ENCODE measurements at places on chromosomes 2 and 18.
A peak's percentile ranks its signal among the peaks of the same experiment; 100 is the strongest.

DNA sequence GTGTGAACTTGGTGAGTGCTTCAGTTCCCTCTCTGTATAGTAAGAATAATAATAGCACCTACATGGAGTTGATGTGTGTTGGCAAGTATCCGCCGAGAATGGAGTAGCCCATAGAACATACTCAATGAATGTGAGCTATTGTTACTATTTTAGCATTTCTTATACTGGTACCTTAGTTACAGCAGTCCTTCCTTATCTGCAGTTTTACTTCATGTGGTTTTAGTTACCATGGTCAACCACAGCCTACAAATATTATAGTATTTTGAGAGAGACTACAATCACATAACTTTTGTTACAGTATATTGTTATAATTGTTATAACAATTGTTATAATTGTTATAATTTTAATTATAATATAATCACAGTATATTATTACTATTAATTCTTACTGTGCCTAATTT lies 152.5 kb upstream of the RASGRP3 start:
- DNase-seq: no peak

GRCh38 chr2:188647430-188648070 lies 326.6 kb upstream of the COL3A1 start:
- no peak for DNase-seq

DNA sequence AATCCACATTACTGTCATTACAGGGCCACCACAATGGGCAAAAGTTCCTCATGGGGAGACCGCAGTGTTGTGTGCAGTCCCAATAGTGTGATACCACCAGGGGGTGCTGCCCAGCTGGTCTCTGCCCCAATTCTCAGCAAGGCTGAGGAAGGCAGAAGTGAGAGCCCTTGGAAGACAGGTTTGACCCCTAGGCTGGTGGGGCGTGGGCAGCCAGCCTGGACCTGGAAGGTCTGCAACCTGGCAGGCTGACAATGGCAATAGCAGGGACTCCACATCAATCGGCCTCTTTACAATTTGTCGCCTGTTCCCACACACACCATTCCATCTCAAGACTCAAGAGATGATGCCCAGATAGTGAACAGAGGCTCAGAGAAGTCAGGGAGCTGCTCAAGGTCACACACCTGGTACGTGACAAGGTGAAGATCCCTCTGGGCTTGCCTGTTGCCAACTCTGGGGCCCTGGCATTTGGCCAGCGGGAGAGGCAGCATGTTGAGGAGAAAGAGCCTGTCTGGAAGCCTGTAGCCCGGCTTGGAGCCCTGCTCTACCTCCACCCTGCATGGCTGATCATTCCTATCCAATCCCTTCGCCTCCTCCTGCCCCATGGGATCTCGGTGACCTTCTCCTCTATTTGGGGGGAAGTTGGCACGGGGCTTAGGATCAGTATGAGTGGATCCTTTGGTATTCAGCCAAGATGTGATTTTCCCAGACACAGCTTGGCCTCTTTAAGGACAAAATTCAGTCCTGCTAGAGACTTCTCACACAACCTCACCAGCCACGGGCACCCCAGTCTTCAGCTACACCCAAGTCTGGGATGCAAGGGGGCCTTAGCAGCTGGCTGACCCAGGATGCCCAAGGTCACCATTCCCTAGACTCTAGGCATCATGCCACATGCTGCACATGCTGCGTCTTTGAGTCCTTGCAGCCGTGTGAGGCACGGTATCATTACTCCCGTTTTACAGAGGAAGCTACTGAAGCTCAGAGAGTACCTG lies 2.9 kb upstream of the ATOH8 start:
- peak; percentile 56 for DNase-seq

GRCh38 chr2:121788685-121789084 lies 33.2 kb downstream of the TSN start:
- no peak for DNase-seq

DNA sequence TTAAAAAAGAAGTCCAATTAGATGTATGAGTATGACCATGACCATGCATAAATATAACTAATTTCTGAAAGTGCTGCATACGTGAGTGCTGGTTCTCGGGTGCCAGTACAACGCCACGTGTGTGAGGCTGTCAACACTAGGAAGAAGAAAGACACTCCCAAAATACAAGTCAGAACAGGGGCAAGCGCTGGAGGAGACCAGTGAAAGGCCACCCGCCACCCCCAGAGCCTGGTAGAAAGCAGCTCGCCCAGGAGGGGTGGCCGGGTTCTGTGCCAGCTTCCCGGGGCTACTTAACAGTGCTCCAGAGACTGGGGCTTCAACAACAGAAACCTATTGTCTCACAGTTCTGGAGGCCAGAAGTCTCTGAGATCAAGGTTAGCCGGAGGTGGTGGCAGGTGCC lies 147.6 kb downstream of the RTP5 start:
- DNase-seq: no peak

- no peak for DNase-seq
Observed at GRCh38 chr18:10916865-10917264, 232.5 kb downstream of the PIEZO2 start.

DNA sequence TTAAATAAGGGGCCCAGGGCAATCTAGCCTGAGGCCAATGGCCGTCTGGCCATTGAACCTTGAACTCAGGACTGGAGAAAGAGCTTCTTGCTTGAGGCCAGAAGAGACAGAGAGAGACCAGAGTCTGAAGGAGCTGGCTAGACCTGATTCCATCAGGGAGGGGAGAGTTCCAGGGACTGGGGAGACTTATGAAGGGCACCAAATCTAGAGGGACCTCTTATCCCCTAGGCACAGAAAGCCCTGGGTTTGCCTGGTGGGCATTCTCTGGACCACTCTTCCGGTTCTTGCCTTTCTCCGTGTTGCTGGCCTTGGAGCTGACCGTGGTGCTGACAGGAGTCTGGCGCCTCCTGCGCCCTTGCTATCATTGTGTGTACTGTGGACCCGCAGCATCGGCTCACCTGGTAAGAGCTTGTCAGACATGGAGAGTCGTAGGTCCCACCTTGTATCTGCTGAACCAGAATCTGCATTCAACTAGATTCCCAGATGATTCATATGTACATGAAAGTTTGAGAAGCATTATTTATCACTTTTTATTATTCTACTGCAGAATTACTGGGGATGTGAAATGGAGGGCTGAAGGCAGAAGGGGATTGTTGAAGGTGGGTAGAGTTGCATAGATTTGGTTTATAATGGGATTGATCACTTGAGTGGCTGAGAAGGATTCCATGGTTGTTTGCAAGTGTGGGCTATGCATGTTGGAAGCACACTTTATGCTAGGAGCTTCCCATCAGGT lies 4.3 kb upstream of the TRPM8 start:
- no peak for DNase-seq

DNA sequence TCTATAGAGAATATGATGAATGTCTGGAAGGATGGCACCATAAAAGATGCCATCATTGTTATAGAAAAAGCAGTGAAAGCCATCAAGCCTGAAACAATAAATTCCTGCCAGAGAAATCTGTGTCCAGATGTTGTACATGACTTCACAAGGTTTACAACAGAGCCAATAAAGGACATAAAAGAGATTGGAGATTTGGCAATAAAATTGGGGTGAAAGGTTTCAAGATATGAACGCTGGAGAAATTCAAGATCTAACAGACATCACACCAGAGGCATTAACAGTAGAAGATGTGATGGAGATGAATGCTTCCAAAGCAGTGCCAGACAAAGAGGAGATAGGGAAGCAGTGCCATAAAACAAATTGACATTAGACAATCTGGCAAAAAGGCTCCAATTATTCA lies 518.8 kb upstream of the ACVR2A start:
- no peak for DNase-seq

- no peak for DNase-seq
Observed at GRCh38 chr2:182509216-182509615, 82.4 kb upstream of the PDE1A start.

DNA sequence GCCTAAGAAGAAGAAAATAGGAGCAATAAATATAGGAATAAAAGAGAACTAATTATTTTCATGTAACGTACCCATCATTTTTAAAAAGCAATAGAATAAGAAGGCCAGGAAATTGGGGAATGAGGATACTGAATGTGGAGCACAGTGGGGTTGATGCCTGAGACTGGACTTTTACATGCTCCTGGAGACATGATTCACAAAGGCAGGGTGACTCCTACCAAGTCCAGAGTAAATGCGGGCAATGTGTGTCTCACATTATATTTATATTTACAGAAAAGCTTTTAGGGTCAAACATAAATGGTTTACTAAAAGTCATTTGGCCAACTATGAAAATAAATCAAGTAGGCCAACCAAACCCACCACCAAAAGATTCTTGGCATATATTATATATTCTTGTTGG lies 87.9 kb upstream of the COL5A2 start:
- no peak for DNase-seq

DNA sequence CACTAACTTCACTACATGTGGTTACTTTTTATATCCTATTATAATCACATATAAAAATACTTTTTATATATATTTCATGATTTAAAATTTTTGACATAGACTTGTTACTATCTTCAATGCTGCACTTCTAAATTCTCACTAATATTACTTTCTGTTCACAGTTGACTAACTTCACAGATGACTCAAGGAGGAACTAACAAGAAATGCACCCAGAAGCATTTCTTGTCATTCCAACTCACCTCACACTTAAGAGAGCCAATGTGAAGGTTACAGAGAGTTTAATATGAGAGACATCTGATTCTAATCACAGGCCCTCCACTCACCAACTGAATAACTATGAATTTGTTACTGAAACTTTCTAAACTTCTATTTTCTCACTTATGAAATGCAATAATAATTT lies 399.8 kb upstream of the SLC8A1 start:
- no peak for DNase-seq

DNA sequence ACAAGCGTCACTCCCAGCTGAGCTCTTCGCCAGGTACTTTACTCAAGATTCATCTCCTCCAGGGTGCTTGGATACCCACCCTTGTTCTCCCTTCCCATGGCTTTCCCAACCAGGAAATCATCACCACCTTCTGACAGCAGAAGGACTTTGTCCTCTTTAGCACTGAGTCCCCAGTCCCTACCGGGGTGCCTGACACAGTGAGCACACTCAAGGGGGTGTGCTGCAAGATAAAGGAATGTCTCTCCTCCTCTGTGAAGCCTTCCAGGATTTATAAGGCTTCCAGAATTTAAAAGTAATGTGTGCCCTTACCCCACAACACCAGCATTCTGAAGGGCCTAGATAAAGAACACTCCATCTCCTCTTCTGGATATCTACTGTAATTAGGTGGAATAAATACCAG lies 39.6 kb downstream of the ACVR1 start:
- DNase-seq: no peak

DNA sequence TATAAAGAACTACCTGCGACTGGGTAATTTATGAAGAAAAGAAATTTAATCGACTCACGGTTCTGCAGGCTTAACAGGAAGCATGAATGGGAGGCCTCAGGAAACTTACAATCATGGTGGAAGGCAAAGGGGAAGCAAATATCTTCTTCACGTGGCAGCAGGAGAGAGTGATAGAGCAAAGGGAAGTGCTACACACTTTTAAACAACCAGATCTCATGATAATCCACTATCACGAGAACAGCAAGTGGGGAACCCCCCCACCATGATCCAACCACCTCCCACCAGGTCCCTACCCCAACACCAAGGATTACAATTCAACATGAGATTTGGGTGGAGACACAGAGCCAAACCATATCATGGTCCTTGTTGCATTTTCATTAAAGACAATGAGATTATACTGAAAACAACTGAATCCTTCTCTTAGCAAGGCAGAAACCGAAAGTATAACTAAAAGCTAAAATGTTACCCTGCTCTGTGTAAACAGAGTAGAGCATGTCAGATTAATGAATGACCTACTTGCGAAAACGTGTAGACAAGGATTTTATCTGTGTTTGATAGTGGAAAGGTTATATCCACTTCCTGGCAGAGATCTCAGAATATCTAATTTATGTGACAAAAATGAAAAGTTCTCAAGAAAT lies 60.1 kb upstream of the RBBP8 start:
- no peak for DNase-seq

- no peak for DNase-seq
Observed at GRCh38 chr2:36416370-36417165, 61.0 kb downstream of the CRIM1 start.

DNA sequence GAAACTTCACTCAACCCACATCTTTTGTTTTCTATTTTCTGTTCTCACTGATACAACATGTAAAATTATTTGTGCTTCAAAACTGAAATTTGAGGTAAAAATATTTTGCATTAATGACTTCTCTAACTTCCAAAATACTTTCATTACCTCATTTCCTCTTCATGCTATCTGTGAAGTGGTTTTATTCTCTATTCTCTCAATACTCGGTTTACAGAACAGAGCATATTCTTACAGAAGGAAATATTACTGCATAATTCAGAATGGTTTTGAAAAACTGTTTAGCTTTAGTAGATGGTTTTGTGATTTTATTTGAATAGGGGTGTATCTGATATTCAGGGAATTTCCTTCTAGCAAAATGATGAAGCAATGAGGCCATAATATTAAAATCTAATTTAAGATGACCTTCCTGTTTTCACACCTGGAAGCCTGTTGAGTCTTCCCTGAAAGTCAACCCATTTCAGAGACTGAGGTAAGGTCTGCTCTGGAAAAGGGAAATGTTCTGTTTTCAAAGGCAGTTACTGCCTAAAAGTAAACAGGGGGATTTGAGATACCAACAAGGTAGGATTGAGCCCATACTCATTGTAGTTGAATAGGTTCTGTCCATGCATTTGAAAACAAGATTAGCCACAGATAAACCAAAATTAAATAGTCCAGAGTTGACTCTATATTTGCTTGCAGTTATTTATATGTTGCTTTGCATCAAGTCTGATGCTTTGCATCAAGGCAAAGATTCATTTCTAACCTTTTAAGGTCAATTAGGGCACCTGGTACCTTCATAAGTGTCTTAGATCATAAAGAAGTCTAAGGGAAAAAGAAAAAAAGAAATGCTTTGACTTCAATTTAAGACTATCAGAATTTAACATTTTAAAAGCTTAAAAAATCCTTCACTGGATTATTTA lies 50.8 kb upstream of the PEX13 start:
- DNase-seq: peak; percentile 17

DNA sequence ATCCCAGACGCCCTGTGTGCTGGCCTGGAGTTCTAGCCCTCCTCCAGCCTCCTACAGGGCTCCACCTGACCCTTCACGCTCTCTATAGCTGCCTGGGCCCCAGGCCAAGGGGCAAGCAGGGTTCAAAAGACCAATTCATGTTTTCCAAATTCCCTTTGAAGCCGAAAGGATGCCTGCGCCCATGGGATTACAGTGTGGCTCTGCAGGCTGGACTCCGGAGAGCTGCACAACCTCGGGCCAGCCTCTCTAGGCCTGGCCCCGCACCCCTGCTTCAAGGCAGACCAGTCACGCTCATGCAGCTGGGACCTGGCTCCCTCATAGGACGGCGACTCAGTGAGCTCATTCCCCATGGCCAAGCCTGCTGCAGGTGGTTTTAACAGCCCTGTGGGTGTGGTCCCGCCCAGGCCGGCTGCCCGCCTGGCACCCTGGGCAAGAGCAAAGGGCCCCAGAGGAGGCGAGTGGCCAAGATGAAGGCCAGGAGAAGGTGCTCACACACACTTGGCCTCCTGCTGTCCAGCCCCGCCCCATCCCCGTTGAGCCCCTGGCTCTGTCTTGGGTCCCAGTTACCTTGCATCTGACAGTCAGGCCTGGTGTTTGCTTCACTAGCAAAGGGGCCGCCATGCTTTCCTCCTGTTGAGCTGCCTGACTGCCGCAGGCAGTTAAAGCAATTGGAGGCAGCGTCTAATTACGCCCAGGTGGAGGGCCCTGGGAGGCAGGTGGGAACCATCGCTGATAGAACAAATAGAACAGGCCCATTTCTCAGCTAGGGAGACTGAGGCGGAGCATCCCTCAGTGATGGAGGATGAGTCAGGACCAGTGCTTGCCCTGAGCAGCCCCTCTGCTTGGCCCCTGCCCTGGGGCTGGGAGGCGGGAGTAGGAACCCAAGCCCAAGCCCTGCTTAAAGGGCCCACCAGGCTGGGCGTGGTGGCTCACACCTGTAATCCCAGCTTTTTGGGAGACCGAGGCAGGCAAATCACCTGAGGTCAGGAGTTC lies 56.9 kb downstream of the SMAD7 start:
- DNase-seq: no peak

- no peak for DNase-seq
Observed at GRCh38 chr2:3132466-3132865, 245.2 kb downstream of the EIPR1 start.
